ENCODE measurements at places on chromosomes 3 and 15.

DNA sequence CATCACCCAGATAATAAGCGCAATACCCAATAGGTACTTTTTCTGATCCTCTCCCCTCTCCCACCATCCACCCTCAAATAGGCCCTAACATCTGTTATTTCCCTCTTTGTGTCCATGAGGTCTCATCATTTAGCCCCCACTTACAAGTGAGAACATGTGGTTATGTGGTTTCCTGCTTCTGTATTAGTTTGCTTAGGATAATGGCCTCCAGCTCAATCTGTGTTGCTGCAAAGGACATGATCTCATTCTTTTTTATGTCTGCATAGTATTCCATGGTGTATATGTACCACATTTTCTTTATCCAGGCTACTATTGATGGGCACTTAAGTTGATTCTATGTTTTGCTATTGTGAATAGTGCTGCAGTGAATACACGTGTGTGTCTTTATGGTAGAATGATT lies 165.4 kb downstream of the MBNL1 start:
- no peak overlapping the region for H3K27ac ChIP-seq
- H3K27me3 ChIP-seq: no peaks in the 10 kb centered on the region
- H3K4me1 ChIP-seq: no peaks in the 10 kb centered on the region
- no peaks in the 10 kb centered on the region for H3K36me3 ChIP-seq

DNA sequence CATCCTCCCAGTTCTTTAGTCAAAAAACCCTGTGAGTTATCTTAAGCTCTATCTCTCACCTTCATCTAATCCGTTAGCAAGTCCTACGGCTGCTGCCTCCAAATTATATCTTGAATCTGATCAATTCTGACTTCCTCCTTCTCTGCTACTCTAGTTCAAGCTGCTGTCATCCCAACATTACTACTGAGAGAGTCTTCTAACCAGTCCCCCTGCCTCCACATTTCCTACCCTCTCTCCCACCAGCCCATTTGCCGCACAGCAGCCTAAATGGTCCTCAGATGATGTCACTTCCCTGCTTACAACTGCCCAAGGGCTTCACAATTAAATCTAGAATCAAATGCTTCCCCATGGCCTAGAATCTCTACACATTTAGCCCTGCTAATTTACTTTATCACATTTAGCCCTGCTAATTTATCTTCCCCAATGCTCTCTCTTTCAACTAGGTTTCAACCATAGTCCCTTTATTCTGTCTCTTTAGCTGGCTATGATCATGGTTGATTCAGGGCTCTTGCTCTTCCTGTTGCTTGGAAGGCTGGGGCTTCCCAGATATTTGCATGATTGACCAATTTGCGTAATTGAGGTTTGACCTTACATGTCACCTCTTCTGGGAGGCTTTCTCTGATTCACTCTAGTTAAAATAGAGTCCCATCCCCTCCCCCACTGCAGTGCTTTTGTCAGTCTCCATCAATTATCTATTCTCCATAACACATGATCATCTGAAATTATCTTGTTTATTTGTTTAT lies 11.0 kb upstream of the ARL14 start:
- no peak overlapping the region for H3K27ac ChIP-seq
- no peak for DNase-seq
- H3K4me1 ChIP-seq: no peaks in the 10 kb centered on the region
- no peaks in the 10 kb centered on the region for H3K36me3 ChIP-seq
- H3K4me3 ChIP-seq: no peak overlapping the region
- no peaks in the 10 kb centered on the region for H3K27me3 ChIP-seq

DNA sequence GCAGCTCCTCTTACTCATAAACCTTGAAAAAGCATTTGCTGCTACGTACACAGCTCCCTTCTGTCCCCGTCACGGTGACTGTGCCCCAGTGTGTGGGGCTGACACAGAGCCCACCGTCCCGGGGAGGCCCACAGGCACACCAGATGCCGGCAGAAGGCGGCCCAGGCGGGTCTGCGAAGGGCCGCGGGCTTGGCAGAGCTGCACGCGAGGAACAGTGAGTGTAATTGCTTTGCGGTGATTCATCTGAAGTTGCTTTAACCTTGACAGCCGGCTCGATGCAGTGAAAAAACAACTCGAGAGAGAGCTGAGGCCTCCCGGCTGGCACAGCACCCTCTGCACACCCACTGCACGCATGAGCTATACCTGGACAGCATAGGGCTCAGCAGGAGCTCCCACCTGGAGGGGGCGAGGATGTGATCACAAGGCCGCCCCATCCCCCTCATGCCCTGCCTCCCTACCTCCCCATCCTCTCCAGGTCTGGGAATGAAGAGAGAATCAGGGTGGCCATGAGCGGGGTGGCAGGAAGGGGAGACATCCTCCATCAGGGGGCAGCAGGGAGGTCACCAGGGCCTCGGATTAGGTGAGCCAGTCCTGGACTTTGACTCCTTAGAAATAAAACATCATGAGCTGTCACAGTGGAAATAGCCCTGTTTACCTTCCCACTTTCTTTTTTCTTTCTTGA lies 172.7 kb downstream of the MEGF11 start:
- H3K4me3 ChIP-seq: no peak overlapping the region
- no peak for DNase-seq
- H3K36me3 ChIP-seq: no peaks in the 10 kb centered on the region
- no peaks in the 10 kb centered on the region for H3K27me3 ChIP-seq

DNA sequence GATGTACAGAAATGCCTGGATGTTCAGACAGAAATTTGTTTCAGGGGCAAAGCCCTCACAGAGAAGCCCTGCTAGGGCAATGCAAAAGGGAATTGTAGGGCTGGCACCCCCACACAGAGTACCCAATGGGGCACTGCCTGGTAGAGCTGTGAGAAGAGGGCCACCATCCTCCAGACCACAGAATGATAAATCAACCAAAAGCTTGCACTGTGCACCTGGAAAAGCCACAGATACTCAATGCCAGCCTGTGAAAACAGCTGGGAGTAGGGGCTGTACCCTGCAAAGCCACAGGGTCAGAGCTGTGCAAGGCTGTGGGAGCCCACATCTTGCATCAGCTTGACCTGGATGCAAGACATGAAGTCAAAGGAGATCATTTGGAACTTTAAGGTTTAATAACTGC lies 477.9 kb upstream of the NECTIN3 start:
- no peaks in the 10 kb centered on the region for H3K4me1 ChIP-seq
- no peaks in the 10 kb centered on the region for H3K27me3 ChIP-seq
- H3K36me3 ChIP-seq: no peaks in the 10 kb centered on the region
- no peak overlapping the region for H3K4me3 ChIP-seq

- no peak overlapping the region for H3K4me3 ChIP-seq
- no peak for DNase-seq
- H3K36me3 ChIP-seq: no peaks in the 10 kb centered on the region
- no peaks in the 10 kb centered on the region for H3K4me1 ChIP-seq
- no peaks in the 10 kb centered on the region for H3K27me3 ChIP-seq
- no peak overlapping the region for H3K27ac ChIP-seq
Observed at GRCh38 chr3:152554980-152555379, 280.0 kb upstream of the P2RY1 start.

DNA sequence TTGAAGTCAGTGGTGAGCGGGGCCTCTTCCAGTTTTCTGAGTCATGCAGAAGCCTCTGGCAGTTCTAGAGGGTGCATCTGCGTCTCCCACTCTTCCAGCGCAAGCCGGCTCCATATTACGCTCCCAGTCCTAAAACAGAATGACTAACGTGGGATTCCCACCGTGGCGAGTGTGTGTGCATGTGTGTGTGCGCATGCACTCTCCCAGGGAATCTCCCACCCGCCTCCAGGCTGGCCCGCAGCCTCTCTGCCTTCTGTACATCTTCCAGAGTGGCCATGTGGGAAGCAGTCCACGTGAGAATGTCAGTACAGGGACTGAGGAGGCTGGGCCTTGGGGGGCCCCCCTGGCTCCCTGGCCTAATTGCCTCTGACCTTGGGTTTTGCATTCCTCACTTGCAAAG lies 87.7 kb downstream of the LSM3 start:
- H3K4me1 ChIP-seq: no peaks in the 10 kb centered on the region
- DNase-seq: no peak
- H3K36me3 ChIP-seq: no peaks in the 10 kb centered on the region

- no peaks in the 10 kb centered on the region for H3K4me1 ChIP-seq
- H3K36me3 ChIP-seq: no peaks in the 10 kb centered on the region
Observed at GRCh38 chr15:67232591-67232990, 21.9 kb downstream of the AAGAB start.

Data from breast epithelium (tissue), 4 donors.